ENCODE measurements at places on chromosomes 12 and 14. TPM values are rescaled to one million over a fixed set of nuclear protein-coding genes. Genes with fewer than 3 reads are reported as not detected.

DNA sequence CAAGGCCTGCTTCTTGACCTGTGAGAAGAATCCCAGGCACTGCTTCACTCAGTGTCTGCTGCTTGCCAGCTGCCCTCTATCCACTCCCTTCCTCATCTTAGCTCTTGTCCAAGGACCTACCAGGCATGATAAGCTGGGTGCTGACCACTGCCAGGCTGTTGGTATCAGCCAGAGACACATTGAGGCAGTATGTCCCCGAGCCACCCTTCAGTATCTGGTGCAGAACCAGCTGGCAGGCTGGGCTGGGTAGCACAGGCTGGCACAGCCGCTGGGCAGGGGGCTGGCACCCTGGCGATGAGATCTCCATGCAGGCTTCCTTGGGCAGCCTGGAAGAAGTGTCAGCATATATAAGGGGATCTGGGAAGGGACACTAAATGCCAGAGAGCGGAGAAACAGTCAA lies 10.5 kb downstream of the PMEL start:
- no peak for DNase-seq
- no peaks in the 10 kb centered on the region for H3K27me3 ChIP-seq
- H3K4me1 ChIP-seq, result no peaks in the 10 kb centered on the region
- no peak overlapping the region for H3K27ac ChIP-seq

DNA sequence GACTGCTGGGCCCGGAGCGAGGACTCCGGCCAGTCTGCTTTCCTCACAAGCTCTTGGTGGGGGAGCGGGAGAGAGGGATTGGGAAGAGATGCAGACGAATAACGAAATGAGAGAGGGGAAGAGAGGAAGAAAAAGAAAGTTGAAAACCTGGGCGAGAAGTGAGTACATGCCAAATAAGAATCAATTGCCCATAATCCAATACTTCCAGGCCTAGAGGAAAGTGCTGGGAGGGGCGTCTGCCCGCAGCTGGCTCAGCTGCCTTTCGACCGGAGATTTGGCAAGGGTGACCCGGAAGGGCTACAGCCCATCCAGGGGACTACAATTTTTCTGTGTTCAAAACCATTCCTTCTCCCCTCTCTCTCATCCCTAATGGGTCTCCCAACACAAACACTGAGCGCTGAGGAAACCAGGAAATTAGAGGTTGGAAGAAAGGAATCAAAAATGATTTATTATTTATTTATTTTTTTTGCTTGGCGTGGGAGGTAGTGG lies 4.9 kb downstream of the NKX2-1 start:
- H3K36me3 ChIP-seq, result no peaks in the 10 kb centered on the region
- H3K4me1 ChIP-seq, result no peaks in the 10 kb centered on the region
- DNase-seq, result no peak
- H3K27ac ChIP-seq, result no peak overlapping the region

The FOXA1 gene
- 0.11 TPM for polyA plus RNA-seq

The GSG1 gene
- polyA plus RNA-seq, result 0.14 TPM

The GPD1 gene
- 1.0 TPM for polyA plus RNA-seq

The ABCD2 gene
- 0.84 TPM for polyA plus RNA-seq

The ERG28 gene
- polyA plus RNA-seq, result 11.5 TPM

The PIWIL1 gene
- polyA plus RNA-seq, result 0.05 TPM

All from thymus (tissue), 14 donors.